ENCODE measurements at places on chromosomes 5 and 9.

DNA sequence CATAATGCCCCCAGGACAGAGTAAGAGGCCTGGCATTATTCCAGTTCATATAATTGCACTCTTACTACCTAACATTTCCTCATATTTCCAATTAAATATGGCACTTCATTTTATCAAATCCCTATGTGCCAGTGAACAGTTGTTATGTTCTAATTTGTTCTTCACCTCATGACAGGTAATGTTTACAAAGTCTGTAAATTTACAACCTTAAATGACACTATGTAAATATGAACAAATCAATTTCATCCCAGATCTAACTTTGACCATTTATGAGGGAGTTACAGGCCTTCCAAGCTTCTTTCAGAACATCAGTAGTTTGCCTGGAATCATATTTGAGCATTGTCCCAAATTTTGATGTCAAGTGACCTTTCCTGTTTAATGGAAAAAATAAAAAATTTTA, 592.6 kb upstream of the CDH6 start:
- H3K4me1 ChIP-seq: peaks cover 6% of the 10 kb centered on the region
- no peaks in the 10 kb centered on the region for H3K27me3 ChIP-seq
- no peak overlapping the region for H3K4me3 ChIP-seq
- no peak overlapping the region for H3K27ac ChIP-seq

GRCh38 chr5:43231977-43232376, 40.0 kb downstream of the NIM1K start:
- H3K27ac ChIP-seq: no peak overlapping the region
- DNase-seq: no peak
- no peaks in the 10 kb centered on the region for H3K4me1 ChIP-seq
- no peak overlapping the region for H3K4me3 ChIP-seq
- H3K27me3 ChIP-seq: no peaks in the 10 kb centered on the region

- no peak for DNase-seq
- no peak overlapping the region for H3K4me3 ChIP-seq
- no peak overlapping the region for H3K27ac ChIP-seq
- no peaks in the 10 kb centered on the region for H3K27me3 ChIP-seq
Observed at GRCh38 chr5:66795682-66796081, 199.5 kb downstream of the MAST4 start.

- H3K27me3 ChIP-seq: no peaks in the 10 kb centered on the region
- H3K27ac ChIP-seq: no peak overlapping the region
- no peak for DNase-seq
- H3K4me1 ChIP-seq: no peaks in the 10 kb centered on the region
- no peaks in the 10 kb centered on the region for H3K36me3 ChIP-seq
Observed at GRCh38 chr5:156121234-156121633, 205.7 kb upstream of the SGCD start.

DNA sequence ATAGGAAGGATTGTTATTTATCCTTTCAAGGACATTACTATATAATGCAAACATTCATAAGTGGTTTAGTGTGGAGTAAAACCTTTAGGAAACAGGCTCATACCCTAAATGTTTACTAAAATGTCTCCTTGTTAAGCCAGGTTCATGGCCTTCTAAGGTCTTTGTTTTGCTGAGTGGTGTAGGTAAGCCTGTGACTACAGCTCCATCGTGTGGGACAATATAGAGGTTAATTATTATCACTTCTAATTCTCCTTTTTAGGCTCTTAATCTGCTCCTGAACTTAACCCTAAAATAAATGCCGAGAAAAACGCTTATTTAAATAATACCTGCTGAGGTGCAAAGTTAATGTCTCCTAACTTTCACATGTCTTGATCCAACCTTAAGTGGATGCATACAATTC, 43.8 kb downstream of the SPINK5 start:
- H3K4me1 ChIP-seq: no peaks in the 10 kb centered on the region
- H3K27ac ChIP-seq: no peak overlapping the region
- peaks cover 43% of the 10 kb centered on the region for H3K36me3 ChIP-seq
- no peak overlapping the region for H3K4me3 ChIP-seq

DNA sequence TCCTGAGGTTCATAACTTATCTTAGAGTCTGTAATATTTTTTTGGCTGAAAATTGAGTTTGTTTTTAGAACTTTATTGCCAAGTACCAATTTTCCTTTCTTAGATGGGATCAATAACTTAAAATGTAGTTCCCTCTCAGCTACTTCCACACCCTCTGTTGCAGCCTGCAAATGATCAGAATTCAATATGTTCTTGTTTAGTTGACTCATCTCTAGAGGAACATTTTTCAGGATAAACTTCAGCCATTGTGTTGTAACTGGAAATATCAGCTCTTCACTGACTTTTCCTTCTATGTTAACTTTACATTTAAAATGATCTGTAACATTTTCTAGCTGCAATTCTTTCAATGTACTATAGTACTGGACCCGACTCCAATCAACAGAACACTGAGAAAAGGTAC, 115.7 kb downstream of the ESM1 start:
- DNase-seq: no peak
- no peak overlapping the region for H3K4me3 ChIP-seq
- H3K36me3 ChIP-seq: no peaks in the 10 kb centered on the region
- no peaks in the 10 kb centered on the region for H3K27me3 ChIP-seq
- H3K4me1 ChIP-seq: no peaks in the 10 kb centered on the region

- no peak for DNase-seq
- H3K4me1 ChIP-seq: no peaks in the 10 kb centered on the region
- H3K4me3 ChIP-seq: no peak overlapping the region
- no peaks in the 10 kb centered on the region for H3K27me3 ChIP-seq
Observed at GRCh38 chr5:109786206-109786855, 96.6 kb downstream of the MAN2A1 start.

DNA sequence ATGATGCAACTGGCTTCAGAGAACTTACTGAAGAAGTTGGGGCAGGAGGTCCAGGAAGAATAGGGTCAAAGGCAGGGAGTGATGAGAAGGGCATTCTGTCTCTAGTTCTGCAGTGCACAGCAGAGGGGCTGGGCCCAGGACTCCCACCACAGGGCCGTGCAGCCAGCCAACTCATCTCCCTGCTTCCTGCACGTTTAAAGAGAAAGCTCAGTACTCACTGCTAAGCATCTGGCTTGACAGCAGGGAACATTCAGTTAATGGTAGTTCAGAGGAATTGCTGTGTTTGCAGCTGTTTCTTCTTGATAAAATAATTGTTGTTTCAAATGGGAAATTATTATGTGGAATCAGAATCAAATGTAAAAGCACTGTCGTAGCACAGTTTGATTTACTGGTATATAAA, 25.6 kb upstream of the SCAMP1 start:
- no peak for DNase-seq
- H3K4me1 ChIP-seq: no peaks in the 10 kb centered on the region
- no peaks in the 10 kb centered on the region for H3K36me3 ChIP-seq
- no peak overlapping the region for H3K27ac ChIP-seq
- no peak overlapping the region for H3K4me3 ChIP-seq

GRCh38 chr9:90287567-90288274, 354.9 kb downstream of the DIRAS2 start:
- no peaks in the 10 kb centered on the region for H3K27me3 ChIP-seq
- no peak overlapping the region for H3K4me3 ChIP-seq
- H3K36me3 ChIP-seq: no peaks in the 10 kb centered on the region

DNA sequence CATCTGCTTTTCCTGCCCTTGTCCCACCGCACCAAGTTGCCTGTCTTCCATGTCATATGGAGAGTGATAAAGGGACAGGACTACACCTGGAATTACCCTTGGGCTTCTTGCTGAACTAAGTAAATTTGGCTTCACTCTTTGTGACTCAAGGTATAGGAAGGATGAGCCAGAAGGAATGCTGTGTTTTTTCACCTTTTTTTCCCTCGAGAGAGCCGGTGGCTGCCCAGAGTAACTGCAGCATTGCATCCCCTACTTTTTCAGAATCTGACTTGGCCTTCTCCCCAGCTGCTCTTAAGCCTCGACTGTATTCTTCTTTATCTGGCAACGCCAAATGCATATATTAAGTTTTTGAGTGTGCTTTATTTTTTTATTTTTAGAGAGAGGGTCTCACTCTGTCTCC, 38.4 kb downstream of the RCL1 start:
- H3K4me3 ChIP-seq: no peak overlapping the region
- DNase-seq: no peak
- H3K27ac ChIP-seq: no peak overlapping the region
- peaks cover 4% of the 10 kb centered on the region for H3K36me3 ChIP-seq
- H3K4me1 ChIP-seq: no peaks in the 10 kb centered on the region

DNA sequence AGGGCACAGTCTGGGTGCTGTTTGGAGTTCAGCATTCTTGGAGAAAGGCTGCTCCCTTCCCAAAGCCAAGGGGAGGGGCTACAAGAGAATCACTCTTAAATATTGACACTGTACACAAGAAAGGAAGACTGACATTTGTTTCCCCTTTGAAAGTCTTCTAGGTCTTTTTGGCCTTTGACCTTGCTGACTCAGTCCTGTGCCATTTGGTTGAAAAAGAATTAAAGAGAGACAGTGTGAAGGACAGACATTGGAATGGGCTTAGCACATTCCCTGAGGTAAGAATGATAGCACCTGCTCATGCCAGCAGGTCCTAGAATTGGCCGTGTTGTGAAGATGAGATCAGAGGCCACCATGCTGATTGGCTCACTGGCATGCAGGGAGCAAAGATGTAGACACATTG, 271.4 kb upstream of the ZNF608 start:
- no peaks in the 10 kb centered on the region for H3K4me1 ChIP-seq
- no peak overlapping the region for H3K27ac ChIP-seq
- H3K36me3 ChIP-seq: no peaks in the 10 kb centered on the region
- no peaks in the 10 kb centered on the region for H3K27me3 ChIP-seq
- no peak for DNase-seq
- H3K4me3 ChIP-seq: no peak overlapping the region

- no peaks in the 10 kb centered on the region for H3K27me3 ChIP-seq
- DNase-seq: no peak
- H3K27ac ChIP-seq: no peak overlapping the region
- H3K4me3 ChIP-seq: no peak overlapping the region
- no peaks in the 10 kb centered on the region for H3K36me3 ChIP-seq
- no peaks in the 10 kb centered on the region for H3K4me1 ChIP-seq
Observed at GRCh38 chr9:3124001-3124400, 280.1 kb upstream of the PUM3 start.

- H3K4me3 ChIP-seq: no peak overlapping the region
- DNase-seq: no peak
- H3K4me1 ChIP-seq: no peaks in the 10 kb centered on the region
- H3K27me3 ChIP-seq: no peaks in the 10 kb centered on the region
Observed at GRCh38 chr9:130382636-130383349, 62.0 kb upstream of the ASS1 start.

GRCh38 chr5:147234825-147235635, at the start of gene STK32A:
TSS of gene STK32A (plus strand) at chr5:147235026. CDS start at chr5:147239635, 4,609 bp downstream.
- peak; percentile 59 for DNase-seq
- peaks cover 3% of the 10 kb centered on the region for H3K4me1 ChIP-seq
- no peaks in the 10 kb centered on the region for H3K36me3 ChIP-seq
- no peak within 1 kb of the TSS for H3K27ac ChIP-seq

DNA sequence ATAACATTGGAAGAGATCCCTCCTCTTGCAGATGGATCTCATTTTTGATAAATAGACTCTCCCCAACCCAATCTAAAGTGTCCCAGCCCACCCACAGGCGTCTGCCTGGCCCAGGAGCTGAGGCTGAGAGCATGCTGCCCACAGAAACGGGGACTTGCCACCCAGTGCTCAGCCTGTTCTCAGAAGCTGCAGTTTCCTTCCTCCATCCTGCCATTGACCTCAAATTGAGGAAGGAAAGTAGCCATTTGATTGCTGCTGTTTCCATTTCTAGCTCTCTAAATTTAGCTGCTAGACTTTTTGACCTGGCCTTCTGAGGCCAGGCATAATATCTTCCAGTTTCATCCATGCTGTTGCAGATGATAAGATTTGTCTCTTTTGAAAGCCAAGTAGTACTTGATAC, 31.1 kb upstream of the FRMD3 start:
- H3K4me3 ChIP-seq: no peak overlapping the region
- H3K27ac ChIP-seq: no peak overlapping the region
- H3K4me1 ChIP-seq: no peaks in the 10 kb centered on the region
- H3K27me3 ChIP-seq: no peaks in the 10 kb centered on the region
- no peaks in the 10 kb centered on the region for H3K36me3 ChIP-seq
- DNase-seq: no peak

GRCh38 chr9:88766778-88767503, 224.3 kb upstream of the S1PR3 start:
- no peak overlapping the region for H3K27ac ChIP-seq
- no peaks in the 10 kb centered on the region for H3K36me3 ChIP-seq
- H3K27me3 ChIP-seq: no peaks in the 10 kb centered on the region

- DNase-seq: no peak
- no peak overlapping the region for H3K4me3 ChIP-seq
- H3K4me1 ChIP-seq: no peaks in the 10 kb centered on the region
- no peaks in the 10 kb centered on the region for H3K36me3 ChIP-seq
Observed at GRCh38 chr5:58240322-58240721, 219.6 kb downstream of the PLK2 start.

- H3K4me1 ChIP-seq: no peaks in the 10 kb centered on the region
- H3K36me3 ChIP-seq: no peaks in the 10 kb centered on the region
- H3K4me3 ChIP-seq: no peak overlapping the region
- H3K27ac ChIP-seq: no peak overlapping the region
Observed at GRCh38 chr5:2894316-2894715, 142.8 kb upstream of the IRX2 start.

- DNase-seq: no peak
- H3K4me1 ChIP-seq: no peaks in the 10 kb centered on the region
- no peaks in the 10 kb centered on the region for H3K27me3 ChIP-seq
- H3K27ac ChIP-seq: no peak overlapping the region
- no peak overlapping the region for H3K4me3 ChIP-seq
- H3K36me3 ChIP-seq: no peaks in the 10 kb centered on the region
Observed at GRCh38 chr5:159944056-159944600, 27.8 kb downstream of the ADRA1B start.

DNA sequence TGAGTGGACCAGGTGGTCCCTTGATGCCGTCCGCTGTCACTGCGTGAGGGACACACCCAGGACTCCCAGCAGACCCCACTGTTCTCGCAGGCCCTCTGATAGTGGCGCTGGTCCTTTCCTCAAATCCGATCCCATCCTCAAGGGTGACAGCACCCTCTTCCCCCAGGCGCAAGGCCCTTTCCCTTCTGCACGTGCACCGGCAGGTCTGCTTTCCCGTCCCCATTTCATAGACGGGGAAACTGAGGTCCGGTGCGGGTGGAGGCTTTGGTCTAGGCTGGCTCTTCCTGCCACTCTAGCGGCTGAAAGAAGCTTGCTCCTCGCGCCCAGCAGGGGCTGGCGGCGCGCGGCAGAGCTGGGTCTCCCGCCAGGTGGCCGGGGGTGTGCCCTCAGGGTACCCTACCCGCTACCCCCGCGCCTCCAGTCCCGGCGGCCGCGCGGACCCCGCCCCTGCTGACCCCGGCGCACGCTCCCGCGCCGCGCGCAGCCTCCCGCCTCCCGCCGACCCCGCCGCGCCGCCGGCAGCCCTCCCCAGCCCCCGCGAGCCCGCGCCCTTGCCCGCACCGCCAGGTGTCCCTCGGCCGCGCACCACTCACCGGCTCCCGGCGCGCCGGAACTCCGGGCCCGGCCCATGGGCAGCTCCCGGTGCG, 453 bp downstream of the RASGEF1C start:
- peak overlapping the region; percentile 57 for H3K4me3 ChIP-seq
- DNase-seq: peak; percentile 67
- peaks cover 31% of the 10 kb centered on the region for H3K27me3 ChIP-seq
- no peaks in the 10 kb centered on the region for H3K36me3 ChIP-seq
- H3K27ac ChIP-seq: no peak overlapping the region

Measured in H1 (cell line).